ENCODE measurements at places on chromosomes 13 and 19.

DNA sequence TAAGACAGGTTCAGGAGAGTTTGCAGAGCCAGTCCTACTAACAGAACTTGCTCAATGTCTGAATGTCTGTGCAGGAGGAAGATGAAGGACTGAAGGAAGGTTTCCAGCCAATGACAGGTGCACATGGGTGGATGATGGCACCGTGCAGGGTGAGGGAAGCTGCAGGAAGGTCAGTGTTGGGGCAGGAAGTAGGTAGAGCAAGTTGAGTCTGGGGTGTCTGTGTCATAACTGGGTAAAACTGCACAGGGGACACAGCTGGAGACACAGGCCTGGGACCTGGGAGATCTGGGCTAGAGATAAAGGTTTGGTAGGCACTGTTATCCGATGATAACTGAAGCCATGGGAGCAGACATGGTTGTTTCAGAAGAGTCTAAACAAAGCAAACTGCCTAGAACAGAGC is 116.9 kb downstream of the USP12 start:
- H3K27me3 ChIP-seq: no peaks in the 10 kb centered on the region
- peak overlapping the region; percentile 1 for H3K27ac ChIP-seq
- no peaks in the 10 kb centered on the region for H3K36me3 ChIP-seq
- DNase-seq: no peak
- peaks cover 11% of the 10 kb centered on the region for H3K4me1 ChIP-seq

- no peak overlapping the region for H3K27ac ChIP-seq
- DNase-seq: no peak
- H3K27me3 ChIP-seq: no peaks in the 10 kb centered on the region
- H3K36me3 ChIP-seq: no peaks in the 10 kb centered on the region
- no peak overlapping the region for H3K4me3 ChIP-seq
Measured at GRCh38 chr13:66837246-66837645, 392.9 kb downstream of the PCDH9 start.

- DNase-seq: no peak
- no peak overlapping the region for H3K27ac ChIP-seq
- H3K4me3 ChIP-seq: no peak overlapping the region
- H3K27me3 ChIP-seq: no peaks in the 10 kb centered on the region
- no peaks in the 10 kb centered on the region for H3K36me3 ChIP-seq
- no peaks in the 10 kb centered on the region for H3K4me1 ChIP-seq
Measured at GRCh38 chr13:71249011-71249410, 618.0 kb downstream of the DACH1 start.

GRCh38 chr19:49758292-49758691 is 4.8 kb downstream of the TSKS start:
- DNase-seq: no peak
- no peaks in the 10 kb centered on the region for H3K4me1 ChIP-seq
- no peaks in the 10 kb centered on the region for H3K36me3 ChIP-seq
- no peak overlapping the region for H3K27ac ChIP-seq
- H3K4me3 ChIP-seq: no peak overlapping the region
- no peaks in the 10 kb centered on the region for H3K27me3 ChIP-seq

DNA sequence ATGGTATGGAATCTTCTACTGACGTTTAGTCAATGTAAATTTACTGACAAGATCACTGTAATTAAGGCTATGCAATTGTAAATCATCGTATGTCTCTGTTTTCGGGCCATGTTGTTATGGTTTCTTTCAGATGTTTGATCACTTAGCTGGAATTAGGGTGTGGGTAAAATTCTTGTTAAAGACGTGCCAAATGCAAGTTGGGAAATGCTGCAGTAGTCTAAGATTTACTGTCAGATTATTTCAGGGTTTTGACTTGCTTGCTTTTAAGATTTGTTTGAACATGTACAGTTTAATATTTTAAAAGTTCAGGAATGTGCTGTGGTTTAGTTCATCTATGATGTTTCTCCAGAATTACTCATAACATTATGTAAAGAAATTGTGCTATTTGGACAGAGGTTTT is 10.8 kb downstream of the NDFIP2 start:
- peaks cover 90% of the 10 kb centered on the region for H3K4me1 ChIP-seq
- no peak for DNase-seq
- peaks cover 66% of the 10 kb centered on the region for H3K36me3 ChIP-seq
- peak overlapping the region; percentile 92 for H3K27ac ChIP-seq

GRCh38 chr13:71602344-71602743 is 264.7 kb downstream of the DACH1 start:
- no peak overlapping the region for H3K27ac ChIP-seq
- no peaks in the 10 kb centered on the region for H3K36me3 ChIP-seq
- no peak for DNase-seq
- no peaks in the 10 kb centered on the region for H3K4me1 ChIP-seq

GRCh38 chr19:38870612-38871011 is 7.5 kb downstream of the RINL start:
- peaks cover 39% of the 10 kb centered on the region for H3K4me1 ChIP-seq
- DNase-seq: no peak
- H3K27me3 ChIP-seq: no peaks in the 10 kb centered on the region
- peaks cover 73% of the 10 kb centered on the region for H3K36me3 ChIP-seq
- peak overlapping the region; percentile 89 for H3K4me3 ChIP-seq
- peak overlapping the region; percentile 92 for H3K27ac ChIP-seq

GRCh38 chr13:65603160-65603559 is 1627.0 kb downstream of the PCDH9 start:
- no peak for DNase-seq
- no peaks in the 10 kb centered on the region for H3K4me1 ChIP-seq
- no peak overlapping the region for H3K27ac ChIP-seq
- H3K27me3 ChIP-seq: no peaks in the 10 kb centered on the region

- peaks cover 9% of the 10 kb centered on the region for H3K36me3 ChIP-seq
- peak; percentile 90 for DNase-seq
- peak overlapping the region; percentile 54 for H3K4me3 ChIP-seq
- H3K27me3 ChIP-seq: no peaks in the 10 kb centered on the region
Measured at GRCh38 chr19:7652061-7652641, 15.2 kb downstream of the STXBP2 start.

DNA sequence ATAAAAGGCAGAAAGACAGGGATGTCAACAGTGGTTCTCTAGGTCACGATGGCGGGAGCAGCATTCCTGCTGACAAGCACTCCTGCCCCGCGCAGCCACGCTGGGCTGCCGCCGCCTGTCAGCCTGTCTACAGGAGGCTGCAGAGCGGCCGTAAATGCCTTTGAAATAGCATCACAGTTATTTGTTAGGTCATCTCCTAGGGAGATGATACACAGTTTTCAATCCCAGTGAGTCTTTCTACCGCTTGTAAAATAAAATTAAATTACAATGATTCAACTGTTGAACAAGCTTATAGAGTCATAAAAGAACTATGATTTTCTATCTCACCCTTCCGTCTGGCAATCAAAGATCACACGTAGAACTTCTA is 7.3 kb upstream of the SLC7A9 start:
- DNase-seq: no peak
- H3K4me1 ChIP-seq: peaks cover 7% of the 10 kb centered on the region
- no peak overlapping the region for H3K4me3 ChIP-seq
- peaks cover 15% of the 10 kb centered on the region for H3K36me3 ChIP-seq

DNA sequence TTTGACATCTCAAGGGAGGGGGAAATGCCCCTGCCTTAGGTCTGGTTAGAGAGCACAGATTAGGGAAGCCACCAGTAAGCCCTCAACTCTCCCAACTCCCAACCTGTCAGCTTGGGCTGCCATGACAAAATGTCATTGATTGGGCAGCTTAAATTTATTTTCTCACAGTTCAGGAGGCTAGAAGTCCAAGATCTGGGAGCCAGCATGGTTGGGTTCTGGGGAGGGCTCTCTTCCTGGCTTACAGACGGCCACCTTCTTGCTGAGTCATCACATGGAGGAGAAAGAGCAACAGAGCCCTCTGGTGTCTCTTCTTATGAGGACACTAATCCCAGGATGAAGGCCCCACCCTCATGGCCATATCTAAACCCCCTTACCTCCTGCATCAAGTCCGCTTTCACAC is 24.2 kb downstream of the C19orf12 start:
- H3K27me3 ChIP-seq: no peaks in the 10 kb centered on the region
- H3K36me3 ChIP-seq: peaks cover 4% of the 10 kb centered on the region
- H3K4me3 ChIP-seq: no peak overlapping the region
- H3K4me1 ChIP-seq: peaks cover 51% of the 10 kb centered on the region
- H3K27ac ChIP-seq: peak overlapping the region; percentile 85
- peak; percentile 72 for DNase-seq

- peaks cover 46% of the 10 kb centered on the region for H3K4me1 ChIP-seq
- peaks cover 25% of the 10 kb centered on the region for H3K36me3 ChIP-seq
- H3K4me3 ChIP-seq: no peak overlapping the region
- DNase-seq: no peak
- H3K27ac ChIP-seq: peak overlapping the region; percentile 26
Measured at GRCh38 chr13:73722120-73722519, 412.1 kb downstream of the KLF12 start.

DNA sequence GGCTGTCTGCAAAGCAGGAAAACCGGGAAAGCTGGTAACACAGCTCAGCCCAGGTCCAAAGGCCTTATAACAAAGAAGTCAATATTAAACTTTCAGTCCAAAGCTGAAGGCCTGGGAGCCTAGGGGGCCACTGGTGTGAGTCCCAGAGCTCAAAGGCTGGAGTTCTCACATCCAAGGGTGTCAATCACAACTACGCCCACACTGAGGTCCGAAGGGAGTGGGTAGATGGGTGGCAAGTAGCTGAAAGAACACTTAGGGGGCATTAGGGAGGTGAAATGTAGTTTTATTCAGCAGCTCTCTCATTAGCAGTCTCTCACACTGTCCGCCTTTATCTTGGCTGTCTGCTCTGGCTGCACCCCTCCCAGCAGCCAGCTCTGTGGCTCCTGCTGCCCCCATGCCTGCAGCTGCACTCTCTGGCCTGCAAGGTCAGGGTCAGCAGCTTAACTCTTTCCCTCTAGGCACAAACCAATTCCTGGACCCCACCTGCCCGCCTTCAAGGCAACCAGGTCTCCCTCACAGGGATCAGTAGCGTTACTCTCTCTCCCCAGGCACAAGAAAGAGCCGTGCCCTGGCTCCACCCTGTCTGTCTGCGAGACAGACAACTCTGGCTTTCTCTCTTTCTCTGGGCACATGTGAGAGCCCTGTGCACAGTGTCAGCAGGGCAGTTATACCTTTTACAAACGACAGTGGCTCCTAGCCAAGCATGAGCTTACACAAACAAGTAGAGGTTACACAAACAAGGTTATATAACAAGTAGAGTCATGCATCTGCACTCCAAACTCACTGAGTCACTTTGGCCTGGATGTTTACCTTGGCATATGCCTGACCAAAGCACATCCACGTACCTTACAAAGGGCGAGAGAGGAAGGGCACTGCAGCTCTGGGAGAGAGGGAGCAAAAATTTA is 249.4 kb upstream of the PCDH20 start:
- no peaks in the 10 kb centered on the region for H3K27me3 ChIP-seq
- no peak overlapping the region for H3K4me3 ChIP-seq
- DNase-seq: no peak
- no peaks in the 10 kb centered on the region for H3K36me3 ChIP-seq
- no peaks in the 10 kb centered on the region for H3K4me1 ChIP-seq

GRCh38 chr13:75702476-75702875 is 66.3 kb downstream of the LMO7 start:
- H3K27me3 ChIP-seq: no peaks in the 10 kb centered on the region
- H3K36me3 ChIP-seq: no peaks in the 10 kb centered on the region
- peaks cover 16% of the 10 kb centered on the region for H3K4me1 ChIP-seq
- no peak for DNase-seq
- no peak overlapping the region for H3K27ac ChIP-seq

DNA sequence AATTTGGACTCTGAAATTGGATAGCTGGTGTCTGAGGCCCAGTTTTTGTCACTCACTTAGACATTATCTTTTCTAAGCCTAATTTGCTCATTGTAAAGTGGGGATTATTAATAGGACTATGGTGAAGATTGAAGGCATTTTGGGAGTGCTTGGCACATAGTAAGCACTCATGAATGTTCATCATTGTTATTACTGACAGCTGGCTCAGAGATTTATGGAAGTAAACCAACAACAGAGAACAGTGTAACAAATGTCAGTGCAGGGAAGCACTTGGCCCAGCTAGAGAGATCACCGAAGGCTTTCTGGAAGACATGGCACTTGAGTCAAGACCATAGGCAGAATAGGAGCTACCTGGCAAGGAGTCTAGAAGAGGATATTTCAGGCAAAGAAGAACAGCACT is 92.3 kb downstream of the RFC3 start:
- no peaks in the 10 kb centered on the region for H3K4me1 ChIP-seq
- no peaks in the 10 kb centered on the region for H3K27me3 ChIP-seq

DNA sequence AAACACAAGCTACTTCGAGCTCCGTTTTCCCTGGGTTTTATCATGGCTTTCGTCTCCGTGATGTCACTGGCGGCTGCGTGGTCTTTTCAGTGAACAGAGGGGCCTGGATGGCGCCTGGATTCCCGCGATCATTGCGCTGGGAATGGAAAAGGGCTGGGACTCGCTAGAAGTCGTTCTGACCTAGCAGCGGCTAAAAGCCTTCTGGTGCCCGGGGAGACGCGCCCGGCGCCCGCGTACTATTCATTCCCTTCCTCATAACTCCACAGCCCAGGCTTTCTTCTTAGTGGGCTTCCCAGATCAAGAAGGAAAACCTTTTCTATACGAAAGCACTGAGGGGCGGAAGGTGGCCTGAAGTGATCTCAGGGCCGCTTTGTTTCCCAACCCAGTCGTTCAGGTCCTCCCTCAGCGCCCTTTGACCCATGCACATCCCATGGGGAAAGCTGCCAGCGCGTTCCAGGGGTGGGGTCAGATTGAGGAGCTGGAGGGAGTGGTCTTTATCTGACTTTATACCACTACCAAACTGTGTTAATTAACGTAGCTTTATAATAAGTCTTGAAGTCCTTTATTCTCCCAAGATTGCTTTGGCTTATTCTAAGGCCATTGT is 96.6 kb downstream of the ELF1 start:
- H3K27ac ChIP-seq: peak overlapping the region; percentile 82
- peaks cover 27% of the 10 kb centered on the region for H3K4me1 ChIP-seq
- peaks cover 24% of the 10 kb centered on the region for H3K36me3 ChIP-seq
- no peaks in the 10 kb centered on the region for H3K27me3 ChIP-seq
- peak overlapping the region; percentile 56 for H3K4me3 ChIP-seq

DNA sequence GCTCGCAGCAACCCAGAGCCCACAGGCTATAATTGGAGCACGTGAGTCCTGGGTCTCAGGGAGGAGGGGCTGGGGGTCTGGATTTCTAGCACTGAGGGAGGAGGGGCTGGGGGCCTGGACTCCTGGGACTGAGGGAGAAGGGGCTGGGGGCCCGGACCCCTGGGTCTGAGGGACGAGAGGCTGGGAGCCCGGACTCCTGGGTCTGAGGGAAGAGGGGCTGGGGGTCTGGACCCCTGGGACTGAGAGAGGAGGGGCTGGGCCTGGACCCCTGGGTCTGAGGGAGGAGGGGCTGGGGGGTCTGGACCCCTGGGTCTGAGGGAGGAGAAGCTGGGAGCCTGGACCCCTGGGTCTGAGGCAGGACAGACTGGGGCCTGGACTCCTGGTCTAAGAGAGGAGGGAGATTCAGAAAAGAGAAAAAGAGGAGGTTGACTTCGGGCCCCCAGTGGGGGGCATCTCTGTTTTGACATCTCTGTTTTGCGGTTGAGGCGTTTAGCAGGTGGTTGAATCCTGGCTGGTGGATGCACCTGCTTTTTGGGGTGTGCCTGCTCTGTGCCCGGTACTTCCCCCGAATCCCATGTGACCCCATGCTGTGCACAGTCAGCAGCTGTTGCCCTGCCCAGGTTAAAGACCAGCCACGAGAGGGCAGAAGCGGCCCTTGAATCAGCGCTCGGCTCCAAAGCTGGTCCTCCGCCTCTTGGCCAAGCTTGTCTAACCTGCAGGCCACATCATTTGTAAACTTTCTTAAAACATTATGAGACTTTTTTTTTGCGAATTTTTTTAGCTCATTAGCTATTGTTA is 10.5 kb downstream of the PVR start:
- no peak overlapping the region for H3K27ac ChIP-seq
- H3K4me3 ChIP-seq: no peak overlapping the region
- H3K36me3 ChIP-seq: peaks cover 38% of the 10 kb centered on the region
- peaks cover 15% of the 10 kb centered on the region for H3K4me1 ChIP-seq
- no peaks in the 10 kb centered on the region for H3K27me3 ChIP-seq

Measured in activated T-cell treated with anti-CD3 and anti-CD28 coated beads, Interleukin-2, amount 50 U/mL, for 24 hours (primary cell).